ENCODE measurements at places on chromosomes 16 and 17. TPM values are rescaled to one million over a fixed set of nuclear protein-coding genes. Genes with fewer than 3 reads are reported as not detected.

GRCh38 chr16:67039260-67040020, 10.5 kb downstream of the CBFB start:
- no peak for DNase-seq

DNA sequence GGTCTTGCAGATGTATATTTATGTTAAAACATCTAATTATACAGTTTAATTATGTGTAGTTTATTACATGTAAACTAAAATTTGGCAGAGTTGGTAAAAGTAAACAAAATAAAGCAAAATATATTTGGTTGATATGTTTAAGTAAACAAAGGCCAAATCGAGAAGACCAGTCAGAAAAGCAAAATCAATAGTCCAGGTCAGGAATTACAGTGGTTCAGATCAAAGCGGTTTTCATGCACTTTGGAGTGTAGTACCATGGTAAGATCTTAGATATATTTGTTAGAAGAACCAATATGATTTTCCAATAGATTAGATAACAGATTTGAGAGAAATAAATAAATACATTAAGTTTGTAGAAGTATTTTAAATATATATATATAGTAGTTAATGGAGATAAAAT, 1421.6 kb upstream of the CDH8 start:
- no peak for DNase-seq

GRCh38 chr17:40456396-40456951, 13.2 kb downstream of the IGFBP4 start:
- no peak for DNase-seq

Gene KIF18B
- 47.1 TPM for total RNA-seq

Gene NT5C
- total RNA-seq = 72.7 TPM

GRCh38 chr16:85138825-85139627, 26.8 kb upstream of the CIBAR2 start:
- DNase-seq = no peak

DNA sequence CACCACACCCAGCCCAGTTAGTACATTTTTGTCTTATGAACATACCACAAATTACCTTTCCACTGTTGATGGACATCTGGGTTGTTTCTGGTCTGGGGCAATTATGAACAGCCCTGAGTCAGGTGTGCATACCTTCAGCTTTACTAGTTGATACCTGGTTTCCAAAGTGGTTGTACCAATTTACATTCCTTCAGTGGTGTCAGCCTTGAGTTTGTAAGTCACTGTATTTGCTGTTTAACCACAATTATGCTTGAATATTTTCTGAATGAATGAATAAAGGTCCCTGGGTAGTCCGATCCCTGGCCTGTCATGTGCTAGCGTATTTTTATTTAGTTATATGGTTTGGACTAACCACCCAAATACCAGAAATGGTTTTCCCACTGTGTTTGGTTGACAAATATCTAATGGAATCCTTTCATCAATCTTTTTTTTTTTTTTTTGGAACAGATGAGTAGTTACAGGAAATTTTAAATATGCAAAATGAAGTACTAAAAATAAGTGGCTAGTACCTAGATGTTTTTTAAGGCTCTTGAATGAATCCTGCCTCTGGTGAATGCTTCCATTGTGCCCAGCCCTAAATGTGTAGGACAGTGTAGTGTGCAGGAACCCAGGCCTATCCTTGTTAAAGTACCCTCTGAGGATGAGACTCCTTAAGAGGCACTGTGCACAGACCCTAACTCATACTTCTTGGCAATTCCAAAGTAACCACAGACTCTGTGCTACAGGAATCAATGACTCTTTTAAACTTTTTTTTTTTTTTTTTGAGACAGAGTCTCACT, 3.7 kb downstream of the DUSP14 start:
- no peak for DNase-seq

Gene CDRT15L2
- total RNA-seq = not detected

GRCh38 chr16:81767987-81768592, 11.0 kb upstream of the PLCG2 start:
- DNase-seq = no peak

GRCh38 chr17:66625311-66625767, 209.6 kb upstream of the CACNG5 start:
- no peak for DNase-seq

DNA sequence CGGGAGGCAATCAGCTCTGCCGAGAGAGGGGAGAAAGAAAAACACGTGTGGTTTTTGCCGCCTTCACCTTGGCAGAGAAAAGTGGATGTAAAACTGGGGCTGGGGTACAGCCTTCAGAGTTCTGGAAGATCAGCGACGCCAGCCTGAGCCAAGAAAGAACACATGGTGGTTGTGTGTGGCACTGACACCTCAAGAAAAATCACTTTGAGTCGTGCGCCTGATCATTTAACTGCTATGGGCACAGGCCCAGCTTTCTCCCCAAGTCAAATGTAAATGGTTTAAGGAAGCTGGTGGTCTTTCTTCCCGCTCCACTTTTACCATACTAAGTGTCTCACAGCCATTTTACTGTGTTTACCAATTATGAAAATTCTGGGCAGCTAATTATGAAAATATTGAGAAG, 461.8 kb upstream of the SOX9 start:
- DNase-seq = no peak

GRCh38 chr17:73901661-73902415, 257.6 kb upstream of the SDK2 start:
- DNase-seq = no peak
